ENCODE measurements at places on chromosomes 12 and 14.

- DNase-seq = no peak
Observed at GRCh38 chr12:51973560-51973959, 22.1 kb downstream of the ACVR1B start.

DNA sequence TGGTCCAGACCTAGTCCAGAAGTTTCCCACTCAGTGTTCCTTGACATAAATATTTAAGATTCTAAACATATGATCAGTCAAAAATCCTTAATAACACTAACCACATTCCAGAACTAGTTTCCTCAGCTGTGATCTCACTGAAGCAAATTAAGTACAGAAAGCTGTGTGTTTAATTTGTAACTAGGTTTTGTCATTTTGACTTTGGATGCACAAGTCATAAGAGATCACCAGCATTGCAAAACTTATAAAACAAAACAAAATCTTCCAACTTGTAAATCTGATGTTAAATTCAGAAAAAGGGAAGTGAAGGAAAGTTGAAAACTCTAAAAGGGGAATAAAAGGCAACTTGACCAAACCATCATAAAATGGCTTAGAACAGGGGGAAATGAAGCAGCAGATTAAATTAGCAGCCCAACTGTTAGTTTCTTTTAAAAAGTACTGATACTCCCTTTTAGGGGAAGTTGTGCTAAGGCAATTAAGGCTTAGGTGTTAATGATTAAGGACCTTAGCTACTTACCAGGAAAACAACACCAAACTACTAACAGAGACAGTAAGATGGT lies 56.6 kb downstream of the SH2B3 start:
- DNase-seq = no peak

DNA sequence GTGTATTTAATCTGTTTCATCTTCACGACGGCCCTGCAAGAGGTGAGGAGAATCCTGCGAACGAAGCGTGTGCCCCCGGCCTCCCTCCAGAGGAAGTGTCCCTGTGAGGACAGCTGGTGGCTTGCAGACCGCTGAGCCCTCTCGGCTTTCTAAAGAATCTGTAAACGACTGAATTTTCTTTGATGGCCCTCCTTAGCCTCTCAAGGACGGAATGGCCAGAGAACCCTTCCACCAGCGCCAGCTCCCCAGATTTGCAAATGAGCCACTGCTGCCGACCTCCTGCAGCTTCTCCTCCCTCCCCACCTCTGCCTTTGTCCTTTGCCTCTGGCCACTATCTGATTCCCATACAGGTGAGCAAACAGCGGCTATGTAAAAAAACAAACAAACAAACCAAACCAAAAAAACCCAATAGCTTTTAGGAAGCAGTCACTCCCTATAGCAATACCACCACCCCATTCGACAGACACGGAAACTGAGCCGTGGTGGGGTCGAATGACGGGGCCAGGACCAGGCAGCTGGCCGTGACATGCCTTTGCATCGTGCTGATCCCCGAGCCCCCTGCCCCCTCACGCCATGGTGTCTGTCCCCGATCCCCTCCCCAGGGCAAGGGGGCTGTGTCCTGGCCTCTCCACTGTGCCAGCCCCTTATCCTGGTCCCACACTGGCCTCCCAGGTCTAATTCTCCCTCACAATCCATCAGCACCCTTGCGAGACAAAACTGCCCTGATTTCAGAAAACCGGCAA lies 23.6 kb downstream of the RFLNA start:
- DNase-seq = peak; percentile 82

- no peak for DNase-seq
Observed at GRCh38 chr12:43982544-43982943, 146.7 kb downstream of the TMEM117 start.

GRCh38 chr12:4938900-4939299 lies 29.2 kb downstream of the KCNA1 start:
- no peak for DNase-seq

- DNase-seq = no peak
Observed at GRCh38 chr12:116537101-116537904, 21.9 kb upstream of the MAP1LC3B2 start.

DNA sequence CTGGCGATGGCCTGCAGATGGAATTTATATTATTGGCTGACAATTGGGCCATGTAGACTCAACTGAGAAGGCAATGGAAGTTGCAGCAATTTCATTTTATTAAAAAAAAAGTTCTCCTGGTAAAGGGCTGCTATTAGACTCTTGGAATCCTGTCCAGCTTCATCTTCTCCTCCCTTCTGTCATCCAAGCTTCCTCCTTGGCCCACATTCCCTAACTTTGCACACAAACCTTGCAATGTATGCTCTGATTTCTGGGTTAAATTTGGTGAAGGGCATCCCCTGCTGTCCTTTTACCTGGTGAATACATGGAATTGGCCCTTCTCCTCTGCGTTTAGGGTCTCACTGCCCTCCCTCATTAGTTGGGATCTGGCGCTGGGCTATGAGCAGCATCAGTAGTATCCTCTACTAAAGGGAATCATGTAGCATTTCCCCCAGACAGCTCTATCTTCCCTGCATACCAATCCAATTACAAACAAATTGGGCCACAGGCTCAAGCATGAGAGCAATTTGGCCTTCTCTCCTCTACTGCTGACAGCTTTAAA lies 336.9 kb downstream of the BMP4 start:
- DNase-seq = no peak

GRCh38 chr14:96064866-96065265 lies 25.7 kb downstream of the C14orf132 start:
- no peak for DNase-seq

DNA sequence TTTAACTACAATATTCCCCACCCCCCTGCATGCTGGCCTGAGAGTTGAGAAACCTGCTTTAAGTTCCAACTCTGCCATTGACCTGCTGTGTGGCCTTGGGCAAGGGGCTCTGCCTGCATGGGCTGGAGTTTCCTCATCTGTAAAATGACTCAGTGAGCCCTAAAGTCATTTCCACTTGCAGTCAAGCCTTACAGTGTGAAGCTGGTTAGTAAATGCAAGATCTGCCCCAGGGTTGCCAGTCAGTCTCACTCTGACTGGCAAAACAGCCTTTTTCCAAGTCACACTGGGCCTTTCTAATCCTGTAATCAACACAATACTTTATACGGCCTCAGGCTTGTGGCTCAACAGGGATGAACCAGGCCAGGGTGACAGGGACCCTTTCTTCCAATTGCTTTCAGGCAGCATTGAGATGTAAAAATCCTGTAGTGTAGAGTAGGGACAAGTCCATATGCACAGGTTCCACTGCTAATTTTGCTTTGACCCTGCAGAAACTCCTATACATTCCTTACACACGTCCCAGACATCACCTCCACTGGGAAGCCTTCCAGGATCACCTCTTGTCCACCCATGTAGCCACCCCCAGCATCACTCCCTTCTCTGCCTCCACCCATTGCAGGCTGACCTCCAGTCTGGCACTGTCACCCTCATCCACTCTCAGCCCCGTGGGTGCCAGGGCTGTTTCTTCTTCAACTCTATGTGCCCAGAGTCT lies 42.6 kb upstream of the PRIMA1 start:
- DNase-seq = no peak

GRCh38 chr14:61266891-61267740 lies 14.0 kb downstream of the TMEM30B start:
- DNase-seq = no peak

GRCh38 chr14:22994762-22995275 lies 12.5 kb upstream of the AJUBA start:
- DNase-seq = no peak

DNA sequence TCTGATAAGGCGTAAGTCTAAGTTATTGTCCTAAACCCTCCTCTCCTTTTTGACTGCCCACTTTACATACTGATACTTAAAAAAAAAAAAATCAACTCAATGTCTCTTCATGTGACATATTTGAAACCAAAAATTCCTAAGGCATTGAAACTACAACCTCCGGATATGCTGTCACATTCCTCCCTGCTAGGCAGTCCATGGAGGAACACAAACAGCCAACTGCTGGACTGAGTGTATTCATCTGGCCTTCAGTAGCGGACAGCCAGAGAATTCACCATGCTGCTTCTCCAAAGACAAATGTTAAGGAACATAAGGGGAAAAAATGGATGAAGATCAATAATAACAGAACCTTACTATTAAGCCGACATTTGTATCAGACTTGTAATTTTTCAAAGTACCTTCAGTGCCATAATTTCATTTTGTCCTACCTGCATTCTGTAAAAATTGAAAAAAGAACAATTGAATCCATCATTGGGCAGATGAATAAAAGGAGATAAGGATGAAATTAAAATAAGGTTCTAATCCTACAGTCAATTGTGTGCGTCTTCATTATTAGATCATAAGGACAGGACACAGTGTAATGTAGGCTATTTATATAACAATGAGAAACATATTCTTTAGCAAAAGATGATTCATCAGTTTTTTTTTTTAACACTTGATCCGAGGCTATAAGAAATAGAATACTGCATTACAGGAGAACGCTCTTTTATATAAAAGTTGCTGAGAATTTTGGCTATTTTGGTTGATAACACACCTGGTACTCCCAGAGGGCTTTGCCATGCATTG lies 12.2 kb downstream of the RERG start:
- DNase-seq = no peak

- DNase-seq = no peak
Observed at GRCh38 chr12:3002646-3003045, 43.4 kb downstream of the TEAD4 start.

DNA sequence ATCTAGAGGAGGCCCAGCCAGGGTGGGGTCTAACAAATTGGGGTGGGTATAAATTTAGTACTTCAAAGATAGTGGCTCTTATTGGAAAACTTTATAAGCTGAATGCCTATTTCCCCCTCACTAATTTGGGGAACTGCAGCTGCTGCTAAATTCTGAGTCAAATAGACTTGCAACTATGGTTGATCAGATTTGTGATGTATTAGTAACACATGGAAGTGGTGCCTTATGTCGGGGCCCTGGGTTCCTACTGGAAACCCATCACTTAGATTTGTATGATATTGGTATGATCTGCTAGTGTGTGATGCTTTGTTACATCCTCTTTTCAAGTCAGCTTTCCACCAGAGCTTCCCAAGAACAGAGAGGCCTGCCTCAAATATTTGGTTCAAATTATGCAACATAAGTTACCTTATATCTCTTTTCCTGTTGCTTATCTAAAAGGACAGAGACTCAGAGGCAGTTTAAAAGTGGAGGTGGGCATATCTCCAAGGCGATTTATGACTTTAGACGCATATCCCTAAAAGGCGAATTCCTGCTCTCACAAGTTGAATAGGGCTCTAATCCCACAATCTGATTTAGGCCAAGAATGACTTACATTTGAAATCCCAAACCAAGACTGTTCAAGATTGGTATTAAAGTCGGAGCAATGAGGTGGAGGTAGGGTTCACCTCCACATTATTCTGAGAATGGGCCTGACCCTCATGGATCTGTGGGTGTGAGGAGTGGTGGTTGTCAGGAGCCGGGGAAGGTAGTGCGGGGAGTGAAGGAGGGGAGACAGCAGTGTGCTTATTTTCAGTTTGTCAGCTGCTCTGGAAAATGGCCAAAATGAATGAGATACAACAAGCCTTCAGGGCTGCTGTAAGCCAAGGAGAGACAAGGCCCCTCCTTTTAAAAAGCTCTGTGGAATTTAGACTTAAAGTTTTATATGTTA lies 425.8 kb downstream of the RAD51B start:
- no peak for DNase-seq

DNA sequence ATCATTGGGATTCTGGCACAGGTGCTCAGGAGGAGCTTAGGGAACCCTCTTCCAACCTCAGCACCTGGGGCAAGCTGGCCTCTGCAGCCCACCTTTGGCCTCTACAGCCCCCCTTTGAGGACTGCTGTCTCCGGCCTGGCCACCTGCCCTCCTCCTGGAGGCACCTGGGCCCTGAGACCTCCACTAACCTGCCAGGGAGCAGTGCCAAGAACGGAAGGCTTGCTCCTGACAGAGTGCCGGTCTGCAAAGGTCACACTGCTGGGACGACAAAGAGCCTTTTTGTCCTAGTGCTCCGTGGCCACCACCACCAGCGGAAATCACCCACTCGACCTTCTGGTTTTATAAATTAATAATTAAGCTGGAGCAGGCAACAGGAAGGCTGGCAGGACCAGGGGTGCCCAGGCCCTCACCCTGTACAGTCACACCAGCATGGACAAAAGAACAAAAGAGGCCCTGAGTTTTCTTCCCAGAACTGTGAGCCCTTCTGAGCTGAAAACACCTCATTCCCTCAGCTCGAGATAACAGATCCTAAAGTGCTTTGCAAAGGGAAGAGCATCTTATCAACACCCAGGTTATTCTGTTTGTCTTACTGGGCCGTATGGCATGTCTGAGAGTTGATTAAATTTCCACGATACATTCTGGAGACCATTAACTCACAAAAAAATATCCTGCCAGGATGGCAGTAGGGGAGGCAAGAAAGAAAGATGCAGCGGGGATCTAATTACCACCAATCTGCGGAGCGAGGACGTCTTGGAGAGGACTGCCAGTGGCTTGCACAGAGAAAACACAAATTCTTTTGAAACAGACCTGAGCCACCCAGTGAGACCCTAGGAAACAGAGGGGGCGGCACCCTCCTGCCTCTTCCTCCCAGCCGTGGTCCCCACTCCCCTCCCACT lies 8.2 kb downstream of the TESC start:
- no peak for DNase-seq

DNA sequence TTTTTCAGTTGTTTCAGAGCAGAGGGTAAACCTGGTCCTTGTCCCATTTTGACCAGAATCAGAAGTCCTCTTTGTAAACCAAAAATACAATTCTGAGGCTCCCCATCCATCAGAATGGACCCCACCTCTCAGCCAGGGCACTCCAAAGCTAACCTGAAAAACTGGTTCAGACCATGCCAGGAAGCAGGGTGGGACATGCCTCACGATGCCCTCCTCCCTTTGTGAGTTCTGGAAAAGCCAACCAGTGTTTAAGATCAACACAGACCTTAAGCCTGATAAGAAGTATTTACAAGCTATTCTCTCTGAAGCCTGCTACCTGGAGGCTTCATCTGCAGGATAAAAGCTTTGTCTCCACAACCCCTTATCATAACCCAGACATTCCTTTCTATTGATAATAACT lies 35.4 kb downstream of the TNFAIP2 start:
- no peak for DNase-seq

DNA sequence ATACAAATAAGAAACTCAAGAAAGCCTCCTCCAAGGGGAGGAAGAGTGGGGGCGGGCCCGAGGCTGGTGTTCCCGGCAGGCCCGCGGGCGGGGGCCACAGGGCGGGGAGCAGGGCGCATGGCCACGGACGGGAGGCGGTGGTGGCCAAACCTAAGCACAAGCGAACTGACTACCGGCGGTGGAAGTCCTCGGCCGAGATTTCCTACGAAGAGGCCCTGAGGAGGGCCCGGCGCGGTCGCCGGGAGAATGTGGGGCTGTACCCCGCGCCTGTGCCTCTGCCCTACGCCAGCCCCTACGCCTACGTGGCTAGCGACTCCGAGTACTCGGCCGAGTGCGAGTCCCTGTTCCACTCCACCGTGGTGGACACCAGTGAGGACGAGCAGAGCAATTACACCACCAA lies 8.7 kb downstream of the DACT1 start:
- DNase-seq = no peak

GRCh38 chr14:30985796-30986195 lies 39.7 kb upstream of the AP4S1 start:
- DNase-seq = no peak

GRCh38 chr12:130642856-130643255 lies 73.2 kb downstream of the RIMBP2 start:
- no peak for DNase-seq

Measured in NCI-H146 (cell line).